ENCODE measurements at places on chromosomes 12 and 14.

DNA sequence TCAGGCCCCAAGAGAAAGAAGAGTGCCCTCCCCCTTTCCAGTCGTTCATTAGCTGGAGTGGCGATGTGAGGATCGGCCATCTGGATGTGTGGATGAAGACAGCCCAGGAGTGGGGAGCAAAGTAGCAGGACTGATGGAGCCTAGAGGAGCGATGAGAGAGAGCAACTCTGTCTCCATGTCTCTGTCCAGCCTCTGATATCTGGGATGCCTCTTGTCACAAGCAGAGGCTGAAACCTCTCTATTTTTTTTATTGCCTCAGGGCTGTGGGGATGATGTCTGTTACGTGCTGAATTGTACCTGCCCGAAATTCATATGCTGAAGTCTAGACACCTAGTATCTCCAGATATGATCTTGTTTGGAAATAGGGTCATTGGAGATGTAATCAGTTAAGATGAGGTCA is 2.7 kb downstream of the SERPINA11 start:
- DNase-seq, result no peak

- DNase-seq, result no peak
These were observed 37.6 kb upstream of the PRB4 start for GRCh38 chr12:11347810-11348209.

DNA sequence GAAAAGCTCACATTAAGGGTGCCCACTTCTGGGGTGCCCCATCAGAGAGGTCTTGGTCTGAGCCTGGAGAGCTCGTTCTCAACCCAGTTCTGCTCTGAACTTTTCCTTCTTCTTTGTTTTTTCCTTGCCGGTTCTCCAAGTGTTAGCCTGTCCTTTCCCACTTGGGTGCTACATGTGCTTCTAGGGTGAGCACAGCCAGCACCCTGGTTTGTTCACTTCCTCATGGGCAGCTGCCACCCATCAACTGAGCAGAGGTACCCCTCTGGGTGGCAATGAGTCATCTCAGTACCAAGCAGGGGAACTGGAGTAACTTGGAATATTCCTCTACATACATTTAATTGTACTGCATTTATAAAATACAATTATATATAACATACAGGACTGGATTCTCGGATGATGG is 3.9 kb upstream of the SYNE3 start:
- no peak for DNase-seq

- no peak for DNase-seq
These were observed 20.5 kb upstream of the ZFP36L1 start for GRCh38 chr14:68813318-68813838.

DNA sequence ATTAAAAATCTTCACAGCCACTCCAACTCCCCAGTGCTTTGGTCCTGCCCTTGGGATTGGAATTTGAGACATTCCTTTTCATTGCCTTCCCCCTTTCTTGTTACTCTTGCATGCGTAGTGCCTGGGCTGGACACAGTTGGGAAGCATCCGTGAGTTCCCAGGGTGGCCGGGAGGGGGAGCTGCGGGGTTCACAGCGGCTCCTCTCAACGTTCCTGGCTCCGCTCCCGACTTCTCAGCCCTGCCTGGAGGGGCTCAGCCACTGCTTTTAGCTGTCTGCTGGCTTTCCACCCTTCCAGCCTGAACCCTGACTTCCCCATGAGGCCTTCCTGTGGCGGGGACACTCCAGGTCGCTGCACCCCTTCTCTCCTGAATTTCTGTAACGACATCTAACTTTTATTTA is 3.2 kb downstream of the TEX52 start:
- no peak for DNase-seq

- no peak for DNase-seq
These were observed 151.9 kb upstream of the NOS1 start for GRCh38 chr12:117513353-117513752.

DNA sequence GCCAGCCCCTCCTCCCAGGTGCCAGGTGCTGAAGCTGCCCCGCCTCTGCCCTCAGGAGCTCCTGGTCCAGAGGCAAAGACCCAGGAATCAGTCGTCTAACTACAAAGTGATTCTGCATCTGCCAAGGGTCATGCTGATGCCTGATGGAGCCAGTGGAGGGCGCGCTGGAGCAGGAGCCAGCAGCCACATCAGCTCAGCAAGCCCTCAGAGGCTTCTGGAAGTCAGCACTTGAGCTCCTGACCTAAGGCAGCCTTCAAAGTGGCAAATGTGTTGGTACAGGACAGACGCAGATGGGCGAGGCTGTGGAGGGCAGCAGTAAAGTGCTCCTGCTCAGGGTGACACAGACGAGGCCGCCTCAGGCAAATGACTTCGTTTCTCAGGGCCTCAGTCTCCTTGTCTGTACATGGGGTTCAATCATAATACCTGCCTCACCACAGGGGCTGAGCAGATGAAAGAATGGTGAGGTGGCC is 10.9 kb downstream of the C12orf43 start:
- no peak for DNase-seq

GRCh38 chr14:90447720-90448497 is 51.1 kb downstream of the CALM1 start:
- DNase-seq, result no peak

DNA sequence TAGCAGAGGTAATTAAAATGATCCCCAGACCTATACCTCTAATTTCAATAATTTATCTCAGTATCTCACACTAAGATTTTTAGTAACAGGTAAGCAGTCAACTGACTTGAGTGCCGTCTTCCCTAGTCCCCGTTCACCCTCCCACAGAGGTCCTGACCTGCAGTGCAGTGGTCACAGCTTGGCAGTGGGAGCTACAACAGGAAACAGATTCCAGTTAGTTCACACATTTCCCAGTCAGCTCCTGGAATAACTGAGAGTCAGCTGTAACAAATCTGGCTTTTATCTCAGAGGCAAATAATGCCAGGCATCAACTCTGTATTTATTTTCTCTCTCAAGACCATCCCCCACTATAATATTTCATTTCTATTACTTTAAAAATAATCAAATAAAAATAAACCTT is 308.2 kb downstream of the ATP23 start:
- DNase-seq, result no peak

GRCh38 chr14:59069163-59069854 is 119.2 kb upstream of the DAAM1 start:
- no peak for DNase-seq

DNA sequence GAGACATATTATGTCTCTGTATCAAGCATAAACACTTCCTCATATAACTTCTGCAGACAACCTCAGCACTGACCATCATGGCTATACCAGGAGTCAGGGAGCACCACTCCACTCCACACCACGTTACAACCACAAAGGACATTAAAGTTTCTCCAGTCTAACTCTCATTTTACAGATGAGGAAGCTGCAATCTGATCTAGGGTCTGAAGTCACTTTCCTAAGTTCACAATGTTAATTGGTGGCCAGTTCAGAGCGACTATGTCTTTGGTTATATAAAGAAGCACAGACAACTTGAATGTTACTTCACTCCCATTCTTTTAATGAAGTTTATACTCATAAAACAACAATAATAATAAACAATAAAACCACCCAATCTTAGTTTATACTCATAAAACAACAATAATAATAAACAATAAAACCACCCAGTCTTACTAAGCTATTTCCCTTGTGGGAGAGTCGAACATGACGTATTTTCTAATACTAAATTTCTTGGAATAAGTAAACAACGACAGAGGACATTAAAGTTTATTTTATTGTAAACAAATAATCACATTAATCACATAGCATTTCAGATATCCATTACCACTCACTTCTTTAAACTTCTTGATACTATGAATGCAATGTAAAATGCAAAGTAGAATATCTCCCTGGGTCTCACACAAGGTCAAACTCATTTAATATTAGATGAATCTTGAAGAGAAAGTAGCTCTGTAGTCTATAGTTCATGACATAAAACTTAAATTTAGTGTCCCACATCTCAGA is 72.4 kb upstream of the SSTR1 start:
- DNase-seq, result no peak

DNA sequence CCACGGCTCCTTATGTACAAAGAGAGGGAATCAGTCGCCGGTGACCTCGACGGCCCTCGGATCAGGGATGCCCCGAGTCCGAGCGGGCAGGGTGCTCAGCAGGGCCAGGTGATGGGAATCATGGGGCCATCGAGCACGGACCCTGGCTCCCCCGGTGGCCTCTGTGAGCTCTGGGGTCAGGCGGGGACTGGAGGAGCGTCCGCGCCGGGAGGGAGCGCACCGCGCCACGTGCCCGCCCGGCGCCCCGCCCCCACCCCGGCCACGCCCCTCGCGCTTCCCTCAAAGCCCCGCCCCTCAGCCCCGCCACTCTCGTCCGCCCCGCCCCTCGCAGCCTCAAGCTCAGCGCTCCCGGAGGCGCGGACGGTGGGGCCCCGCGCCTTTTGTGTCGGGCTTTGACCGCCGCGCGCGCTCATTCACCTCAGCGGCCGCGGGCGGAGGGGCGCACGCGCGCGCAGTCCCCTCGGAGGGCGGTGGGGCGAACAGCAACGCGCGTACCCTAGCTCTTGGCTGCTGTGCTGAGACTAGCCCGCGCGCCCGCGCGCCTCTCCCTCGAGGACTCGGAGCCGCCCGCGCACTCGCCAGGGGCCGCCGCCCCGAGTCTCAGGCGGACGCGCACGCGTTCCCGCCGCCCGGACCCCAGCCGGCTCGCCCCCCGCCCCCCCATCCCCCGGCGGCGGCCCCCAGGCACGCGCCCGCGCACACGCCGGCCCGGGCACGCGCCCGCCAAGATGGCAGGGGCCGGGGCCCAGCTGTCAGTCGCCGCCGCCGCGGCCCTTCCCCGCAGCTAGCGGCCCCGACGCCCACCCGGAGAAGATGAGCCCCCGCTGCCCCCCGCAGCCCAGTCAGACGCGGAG is 93.9 kb upstream of the EVL start:
- DNase-seq, result peak; percentile 15

DNA sequence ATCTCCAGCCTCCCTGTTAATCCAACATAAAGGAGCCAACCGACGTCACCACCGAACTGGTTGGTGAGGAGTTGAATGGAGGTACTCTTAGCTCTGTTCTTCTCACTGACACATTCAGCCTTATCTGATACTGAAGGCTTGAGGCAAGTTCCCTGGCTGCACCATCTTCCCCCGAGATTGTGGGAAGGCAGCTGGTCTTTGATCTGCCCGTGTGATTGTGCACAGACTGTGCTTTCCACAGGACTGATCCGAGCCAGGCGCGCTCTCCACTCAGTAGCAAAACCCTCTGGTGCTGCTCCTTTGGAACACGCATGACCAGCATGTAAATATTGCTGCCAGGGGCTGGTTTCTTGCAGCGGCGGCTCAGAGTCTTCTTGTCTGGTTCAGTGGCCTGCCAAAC is 30.1 kb upstream of the DLK1 start:
- DNase-seq, result no peak

- DNase-seq, result no peak
These were observed 145.7 kb downstream of the SAMD4A start for GRCh38 chr14:54712465-54713200.

- DNase-seq, result peak; percentile 62
These were observed 108.8 kb upstream of the ATF7IP start for GRCh38 chr12:14256555-14257169.

DNA sequence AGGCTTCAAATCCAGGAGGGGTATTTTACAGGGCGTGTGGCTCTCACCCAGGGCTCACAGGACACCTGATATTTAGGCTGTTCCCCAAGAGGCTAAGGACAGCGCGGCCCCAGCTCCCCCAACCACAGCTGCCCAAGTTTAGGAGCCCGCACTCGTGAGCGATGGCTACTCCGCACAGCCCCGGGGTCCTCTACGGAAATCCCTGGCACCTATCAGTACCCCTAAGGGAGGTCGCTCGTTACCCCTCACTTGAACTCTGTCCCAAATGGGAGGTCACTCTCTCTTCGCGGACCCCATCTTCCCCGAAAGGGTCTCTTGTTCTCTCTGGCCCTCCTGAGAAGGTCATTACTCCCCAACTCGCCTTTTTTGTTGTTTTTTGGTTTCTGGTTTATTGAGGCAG is 708 bp upstream of the P2RX4 start:
- DNase-seq, result no peak

DNA sequence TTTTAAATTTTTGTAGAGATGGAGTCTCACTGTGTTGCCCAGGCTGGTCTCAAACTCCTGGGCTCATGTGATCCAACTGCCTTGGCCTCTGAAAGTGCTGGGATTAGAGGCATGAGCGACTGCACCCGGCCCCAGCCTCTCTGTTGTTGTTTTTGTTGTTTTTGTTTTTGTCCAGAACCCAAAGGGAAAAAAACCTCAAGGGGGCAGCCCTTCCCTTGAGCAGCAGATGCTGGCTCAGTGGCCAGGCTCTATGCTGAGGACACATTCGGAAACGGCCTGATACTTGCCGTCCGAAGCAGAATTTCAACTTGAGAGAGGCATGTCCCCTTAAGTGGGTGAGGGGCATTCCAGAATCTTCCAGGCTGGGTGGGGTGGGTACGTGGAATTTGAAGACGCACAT is 6.7 kb downstream of the MVK start:
- DNase-seq, result no peak

- no peak for DNase-seq
These were observed 87.1 kb downstream of the ALG10 start for GRCh38 chr12:34109390-34109789.

- no peak for DNase-seq
These were observed 51.0 kb upstream of the SOCS2 start for GRCh38 chr12:93521225-93522080.

GRCh38 chr14:78486081-78486480 is 315.9 kb downstream of the NRXN3 start:
- DNase-seq, result no peak

DNA sequence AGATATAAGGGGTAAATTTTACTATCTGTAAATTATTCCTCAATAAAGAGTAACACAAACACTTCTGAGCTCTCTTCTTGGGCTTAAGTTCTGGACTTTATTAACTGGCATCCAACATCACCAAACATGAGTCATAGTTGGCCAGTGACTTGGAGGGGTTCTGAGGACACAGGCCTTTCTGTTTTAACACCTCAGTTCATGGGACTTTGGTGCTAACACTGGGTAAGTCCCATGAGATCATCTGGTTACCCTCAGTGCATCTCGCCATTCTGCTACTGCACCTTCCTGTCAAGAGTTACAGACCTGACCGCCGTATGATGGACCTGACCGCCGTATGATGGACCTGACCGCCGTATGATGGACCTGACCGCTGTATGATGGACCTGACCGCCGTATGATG is 9.9 kb downstream of the SLC15A4 start:
- DNase-seq, result no peak

GRCh38 chr12:115464661-115465060 is 780.7 kb upstream of the TBX3 start:
- DNase-seq, result no peak

DNA sequence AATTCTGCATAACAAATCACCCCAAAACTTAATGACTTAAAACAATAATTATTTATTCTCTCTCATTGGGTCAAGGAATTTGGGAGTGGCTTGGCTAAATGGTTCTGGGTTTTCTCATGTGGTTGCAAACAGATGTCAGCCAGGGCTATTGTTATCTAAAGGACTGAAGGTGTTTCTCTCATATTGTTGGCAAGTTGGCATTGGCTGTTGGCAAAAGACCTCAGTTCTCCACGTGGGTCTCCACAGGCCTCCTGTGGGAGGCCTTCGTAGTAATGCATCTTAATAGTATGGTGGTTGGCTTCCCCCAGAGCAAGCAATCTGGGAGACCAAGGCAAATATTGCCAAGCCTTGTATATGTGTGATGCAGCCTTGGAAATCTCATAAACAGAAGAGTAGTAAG is 14.4 kb downstream of the GALNT16 start:
- DNase-seq, result no peak

- DNase-seq, result no peak
These were observed 22.3 kb downstream of the SYT1 start for GRCh38 chr12:78886719-78887407.

- DNase-seq, result no peak
These were observed 26.9 kb downstream of the WDR89 start for GRCh38 chr14:63614679-63615363.
